Activated CD4-positive, alpha-beta T cell treated with anti-CD3 and anti-CD28 coated beads for 1 hour (primary cell): ENCODE measurements at places on chromosomes 4 and X.

GRCh38 chrX:24242649-24243175, 71.2 kb downstream of the SUPT20HL2 start:
- no peak for DNase-seq

DNA sequence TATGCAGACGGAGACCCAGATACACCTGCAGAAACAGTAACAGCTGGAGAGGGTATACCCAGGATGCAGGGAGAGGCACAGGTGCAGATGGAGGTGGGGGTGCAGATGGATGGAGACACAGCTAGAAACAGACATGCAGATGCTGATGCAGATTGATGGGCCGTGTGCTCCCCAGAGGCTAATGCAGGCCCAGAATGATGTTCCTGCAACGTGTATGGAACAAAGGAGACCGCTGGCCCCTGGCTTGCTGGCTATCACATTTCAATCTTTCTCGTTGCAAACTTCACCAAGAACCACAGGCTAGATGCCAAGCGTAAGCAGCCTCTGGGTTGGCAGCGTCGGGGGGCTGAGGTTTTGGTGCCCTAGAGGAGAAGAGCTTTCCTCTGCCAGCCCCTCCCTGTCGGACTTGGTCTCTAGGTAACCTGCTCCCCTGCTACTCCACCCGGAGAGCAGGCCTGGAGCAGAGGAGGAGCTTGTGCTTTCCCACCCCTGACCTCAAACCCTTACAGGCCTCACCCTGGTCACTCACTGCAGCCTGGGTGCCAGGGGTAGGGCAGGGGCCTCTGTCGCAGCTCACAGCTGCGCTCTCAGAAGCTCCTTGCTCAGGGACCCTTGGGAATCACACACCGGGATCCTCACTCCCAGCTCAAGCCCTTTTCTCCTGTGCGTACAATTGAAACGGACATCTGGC, 69.0 kb upstream of the PSAPL1 start:
- no peak for DNase-seq

- DNase-seq = no peak
Observed at GRCh38 chrX:71302461-71303213, 1.1 kb downstream of the ITGB1BP2 start.

GRCh38 chr4:30714408-30715031, 5.6 kb upstream of the PCDH7 start:
- DNase-seq = no peak

DNA sequence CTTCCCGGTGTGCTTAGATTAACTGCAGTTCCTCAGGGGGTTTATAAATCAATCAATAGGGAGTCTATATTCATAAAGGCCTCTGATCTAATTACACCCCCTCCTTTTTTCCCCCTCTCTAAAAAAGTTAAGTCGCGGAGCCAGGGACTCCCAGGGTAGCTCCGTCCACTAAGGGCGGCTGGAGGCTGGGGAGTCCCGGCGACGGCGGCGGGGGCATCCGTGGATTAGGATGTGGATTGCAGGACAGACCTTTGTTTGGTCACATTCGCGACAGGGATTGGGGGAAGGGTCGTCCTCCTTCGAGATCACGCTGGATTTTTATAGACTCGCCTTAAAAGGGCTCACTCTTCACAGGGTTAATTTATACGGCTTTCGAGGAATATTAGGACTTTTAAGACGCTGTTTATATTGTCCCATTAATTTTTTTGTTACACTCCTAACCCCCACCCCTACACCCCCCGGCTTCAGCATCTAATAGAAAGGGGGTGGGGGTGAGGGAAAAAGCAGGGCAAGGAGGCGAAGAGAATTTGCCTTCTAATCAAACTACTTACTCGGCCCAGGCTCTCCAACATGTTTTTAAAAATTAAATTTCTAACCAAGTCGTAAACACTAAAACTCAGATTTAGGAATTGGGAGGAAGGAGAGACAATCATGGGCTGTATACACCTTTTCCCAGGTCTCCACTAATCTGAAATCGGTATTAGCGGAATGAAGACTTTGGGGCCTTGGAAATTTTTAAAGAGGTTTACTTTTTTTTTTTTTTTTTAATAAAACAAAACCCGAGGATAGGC, 8.5 kb downstream of the PITX2 start:
- no peak for DNase-seq

DNA sequence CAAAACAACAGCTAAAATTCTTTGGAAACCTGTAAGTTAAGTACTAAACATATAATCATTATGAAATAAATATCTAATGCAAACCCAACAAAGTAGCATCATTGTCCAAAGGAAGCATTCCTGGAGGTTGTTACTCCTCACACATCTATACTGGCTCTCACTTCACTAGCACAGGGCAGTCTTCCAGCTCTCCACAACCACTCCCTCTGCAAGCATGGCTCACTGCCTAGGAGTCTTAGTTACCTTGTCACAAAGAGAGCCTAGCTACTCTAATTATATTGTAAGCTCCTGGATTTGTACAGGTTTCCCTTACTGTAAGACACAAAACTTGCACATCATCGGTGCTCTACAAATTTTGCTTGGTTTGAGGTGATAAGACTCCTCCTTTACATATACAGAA, 76.1 kb downstream of the AMMECR1 start:
- no peak for DNase-seq

- DNase-seq = no peak
Observed at GRCh38 chrX:154458954-154459778, 1.1 kb downstream of the PLXNA3 start.

GRCh38 chr4:7336732-7337131, 98.0 kb downstream of the PSAPL1 start:
- DNase-seq = no peak

- no peak for DNase-seq
Observed at GRCh38 chrX:152725409-152725808, 8.1 kb downstream of the CSAG1 start.

DNA sequence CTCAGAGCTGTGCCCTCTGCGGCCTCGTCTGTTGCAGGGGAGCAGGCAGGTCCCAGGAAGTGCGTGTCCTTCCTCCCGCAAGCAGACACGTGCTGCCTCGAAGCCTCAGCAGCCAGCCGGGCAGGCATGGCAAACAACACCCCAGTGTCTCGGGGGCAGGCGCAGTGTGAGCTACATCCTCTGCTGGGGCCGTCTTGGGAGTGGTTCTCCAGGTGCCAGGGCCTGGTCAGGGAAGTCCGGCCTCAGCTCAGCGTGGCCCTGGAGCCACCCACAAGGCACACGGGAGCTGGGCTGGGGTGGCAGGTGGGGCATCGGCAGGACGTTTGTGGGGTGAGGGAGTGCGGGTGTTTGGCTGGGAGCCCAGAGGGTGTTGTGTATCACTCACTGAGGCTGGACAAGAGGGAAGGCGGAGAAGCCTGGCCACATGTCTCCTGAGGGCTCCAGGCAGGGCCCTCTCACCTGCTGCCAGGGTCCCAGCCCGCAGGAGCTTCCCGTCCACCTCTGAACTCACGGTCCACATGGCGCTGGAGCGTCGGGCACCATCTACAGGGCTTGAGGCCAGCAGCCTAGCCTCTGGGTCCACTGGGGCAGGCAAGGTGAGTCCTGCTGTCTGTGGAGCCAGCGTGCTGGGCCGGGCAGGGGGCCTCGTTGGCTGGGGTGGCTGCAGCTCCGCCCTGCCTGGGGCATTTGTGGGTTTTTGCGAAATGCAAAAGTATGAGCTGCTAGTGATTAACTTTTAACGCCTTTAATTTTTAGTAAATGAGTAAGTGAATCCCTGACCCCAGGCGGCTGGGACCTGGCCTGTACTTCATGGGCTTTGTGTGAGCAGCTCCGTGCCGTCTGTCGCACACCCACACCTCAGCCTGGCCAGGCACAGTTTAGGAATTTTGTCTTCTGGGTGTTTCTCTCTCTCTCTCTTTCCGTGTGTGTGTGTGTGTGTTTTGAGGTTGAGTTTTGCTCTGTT, 17.3 kb upstream of the UVSSA start:
- no peak for DNase-seq

DNA sequence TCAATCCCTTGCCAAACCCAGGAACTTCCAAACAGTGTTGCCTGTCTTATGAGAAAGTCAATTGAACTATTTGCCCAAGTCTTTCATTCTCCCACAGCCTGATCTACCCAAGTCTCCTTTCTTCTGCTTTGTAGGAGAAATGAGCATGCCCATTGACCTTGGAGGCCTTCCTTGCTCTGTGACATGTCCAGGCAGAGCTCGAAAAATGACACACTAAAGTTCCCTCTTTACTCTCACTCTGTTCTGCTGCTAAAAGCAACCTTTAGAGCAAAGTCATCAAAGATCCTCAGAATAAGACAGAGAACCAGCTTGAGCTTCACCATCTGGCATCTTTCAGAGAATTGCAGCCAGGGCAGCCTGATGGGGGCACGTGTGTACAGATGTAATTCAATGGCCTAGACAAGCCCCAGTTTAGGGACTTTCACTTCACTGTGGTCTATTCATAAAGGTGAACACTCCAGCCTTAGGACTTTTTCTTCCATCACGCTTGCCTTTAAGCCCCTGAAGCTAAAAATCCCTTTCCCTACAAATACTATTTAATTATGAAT, 136.4 kb downstream of the AMELX start:
- DNase-seq = no peak

DNA sequence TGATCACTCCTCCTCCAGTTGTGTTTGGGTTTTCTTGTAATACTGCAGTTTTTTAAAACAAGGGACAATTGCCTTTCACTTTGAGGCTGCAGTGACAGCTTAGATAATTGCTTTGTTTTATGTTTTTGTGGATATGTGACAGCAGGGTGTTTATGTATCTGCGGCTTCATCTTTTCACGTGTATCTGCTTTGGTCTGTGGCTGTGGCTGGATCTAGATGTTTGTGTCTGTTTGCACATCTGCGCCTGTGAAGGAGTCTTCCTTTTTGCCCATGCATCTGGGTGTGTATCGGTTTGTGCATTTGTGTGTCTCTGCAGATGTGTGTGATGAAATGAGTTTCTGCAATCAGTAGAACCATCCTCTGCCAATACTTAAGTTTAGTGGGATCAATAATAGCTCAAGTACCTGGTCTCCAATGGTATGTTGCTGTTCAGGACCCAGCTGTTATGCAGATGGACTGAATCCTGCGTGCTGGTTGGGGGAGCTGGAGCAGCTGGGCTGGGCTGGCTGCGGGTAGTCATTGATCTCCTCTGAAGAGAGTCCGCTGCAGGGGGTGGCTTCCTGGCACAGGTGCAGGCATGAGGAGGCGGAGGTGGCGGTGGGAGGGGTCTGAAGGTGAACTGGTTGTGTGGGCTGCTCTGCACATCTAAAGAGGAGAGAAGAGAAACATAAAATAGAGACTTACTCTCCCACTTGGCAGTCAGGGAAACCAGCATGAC, 390.3 kb downstream of the SH2D1A start:
- DNase-seq = peak; percentile 22

- no peak for DNase-seq
Observed at GRCh38 chr4:108829966-108830492, 67.2 kb upstream of the ETNPPL start.

DNA sequence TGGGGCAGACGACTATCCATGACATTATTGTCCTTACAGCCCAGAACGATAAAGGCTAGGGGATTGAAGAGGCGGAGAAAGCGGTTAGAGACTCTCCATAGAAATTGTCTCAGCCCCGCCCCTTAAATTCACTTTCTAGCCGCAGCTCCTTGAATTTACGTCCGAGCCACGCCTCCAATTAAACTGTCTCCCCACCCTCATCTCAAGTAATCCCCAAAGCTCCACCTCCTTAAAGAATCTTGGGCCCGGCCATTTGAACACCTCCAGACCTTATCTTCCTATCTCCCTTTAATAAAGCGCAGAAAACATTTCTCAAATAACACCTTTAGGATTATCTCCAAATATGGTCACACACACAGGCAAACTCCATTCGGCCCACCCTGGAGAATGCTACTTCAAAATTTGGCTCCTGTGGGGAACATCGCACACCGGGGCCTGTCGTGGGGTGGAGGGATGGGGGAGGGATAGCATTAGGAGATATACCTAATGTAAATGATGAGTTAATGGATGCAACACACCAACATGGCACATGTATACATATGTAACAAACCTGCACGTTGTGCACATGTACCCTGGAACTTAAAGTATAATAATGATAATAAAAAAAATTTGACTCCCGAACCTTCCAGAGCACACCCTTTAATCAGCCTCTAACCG, 7.2 kb upstream of the MAGIX start:
- DNase-seq = no peak

DNA sequence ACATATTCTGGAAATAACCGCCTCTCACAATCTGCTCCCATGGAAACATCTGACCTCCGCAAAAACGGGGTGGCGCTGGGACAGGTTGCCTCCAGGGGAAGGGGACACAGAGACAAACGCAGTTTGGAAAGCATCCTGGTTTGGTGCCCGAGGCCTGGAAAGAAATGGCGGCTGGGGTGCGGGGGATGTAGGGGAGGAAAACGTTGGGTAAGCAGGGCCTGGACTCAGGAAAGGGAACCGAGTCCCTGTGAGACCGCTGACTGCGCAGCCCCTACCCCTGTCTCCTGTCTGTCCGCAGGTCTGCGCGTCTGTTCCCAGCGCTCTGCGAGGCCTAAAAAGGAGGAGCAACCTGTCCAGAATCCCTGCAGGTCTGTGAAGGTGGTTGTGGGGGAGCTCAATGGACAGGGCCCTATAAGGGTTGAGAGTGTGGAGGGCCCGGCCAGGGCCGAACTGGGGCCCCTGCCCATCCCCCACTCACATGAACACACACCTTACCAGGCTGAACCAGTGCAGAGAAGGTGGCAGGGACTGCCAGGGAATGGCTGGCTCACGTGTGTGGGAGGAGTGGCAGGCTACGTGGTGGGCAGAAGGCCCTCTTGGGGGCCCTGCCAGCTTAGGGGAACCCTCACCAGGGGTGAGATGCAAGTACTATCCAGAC, 672 bp downstream of the TCEAL3 start:
- DNase-seq = no peak

DNA sequence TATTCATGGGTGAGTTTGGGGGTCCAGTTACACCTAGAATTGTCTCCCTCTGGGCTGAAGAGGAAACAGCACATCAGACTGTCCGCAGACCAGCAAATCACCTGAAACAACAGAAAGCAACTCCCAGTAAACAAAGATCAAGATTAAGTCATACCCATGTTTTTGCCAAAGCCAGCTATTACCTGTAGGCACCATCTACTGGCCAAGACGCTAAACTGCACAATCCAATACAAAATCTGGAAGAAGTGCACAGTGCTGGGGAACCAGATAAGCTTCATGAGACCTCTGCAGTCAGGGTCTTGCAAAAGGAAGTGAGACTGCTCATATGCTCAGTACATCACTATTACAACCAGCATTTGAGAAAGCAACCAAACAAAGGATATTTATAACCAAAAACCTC, 157.5 kb upstream of the ITM2A start:
- DNase-seq = no peak

- DNase-seq = no peak
Observed at GRCh38 chr4:128686810-128687209, 122.7 kb upstream of the JADE1 start.

DNA sequence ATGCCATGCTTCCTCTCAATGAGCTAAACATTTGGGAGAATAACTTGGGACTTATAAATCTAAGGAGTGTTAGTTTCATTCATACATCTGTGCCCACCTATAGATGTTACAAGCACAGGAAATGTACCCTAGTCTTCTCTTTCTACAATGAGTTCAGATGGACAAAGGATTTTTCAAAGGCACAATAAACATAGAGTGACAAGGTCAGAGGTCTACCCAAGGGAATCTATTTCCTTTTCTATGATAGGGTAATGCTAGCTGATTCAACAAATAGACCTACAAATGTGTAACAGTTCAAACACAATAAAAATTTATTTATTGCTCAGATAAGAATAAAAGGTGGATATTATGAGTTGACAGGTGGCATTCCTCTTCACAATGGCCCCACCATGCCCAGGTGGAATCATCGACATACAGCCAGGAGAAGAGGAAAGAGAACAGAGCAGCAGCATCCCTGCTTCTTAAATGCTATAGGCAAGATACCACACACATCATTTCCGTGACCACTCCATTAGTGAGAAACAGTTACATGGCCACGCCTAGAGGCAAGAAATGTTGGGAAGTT, 421.8 kb downstream of the HNRNPD start:
- no peak for DNase-seq
